ENCODE measurements at places on chromosomes 2 and 18. TPM values are rescaled to one million over a fixed set of nuclear protein-coding genes. Genes with fewer than 3 reads are reported as not detected.

CELF4 gene
- not detected for total RNA-seq

EHD3 gene
- total RNA-seq, result 6.6 TPM

TTR gene
- not detected for total RNA-seq

TRABD2A gene
- 0.17 TPM for total RNA-seq
